Occipital lobe (tissue), 3 donors: ENCODE measurements at places on chromosomes 11 and 22. TPM values are rescaled to one million over a fixed set of nuclear protein-coding genes. Genes with fewer than 3 reads are reported as not detected.

DNA sequence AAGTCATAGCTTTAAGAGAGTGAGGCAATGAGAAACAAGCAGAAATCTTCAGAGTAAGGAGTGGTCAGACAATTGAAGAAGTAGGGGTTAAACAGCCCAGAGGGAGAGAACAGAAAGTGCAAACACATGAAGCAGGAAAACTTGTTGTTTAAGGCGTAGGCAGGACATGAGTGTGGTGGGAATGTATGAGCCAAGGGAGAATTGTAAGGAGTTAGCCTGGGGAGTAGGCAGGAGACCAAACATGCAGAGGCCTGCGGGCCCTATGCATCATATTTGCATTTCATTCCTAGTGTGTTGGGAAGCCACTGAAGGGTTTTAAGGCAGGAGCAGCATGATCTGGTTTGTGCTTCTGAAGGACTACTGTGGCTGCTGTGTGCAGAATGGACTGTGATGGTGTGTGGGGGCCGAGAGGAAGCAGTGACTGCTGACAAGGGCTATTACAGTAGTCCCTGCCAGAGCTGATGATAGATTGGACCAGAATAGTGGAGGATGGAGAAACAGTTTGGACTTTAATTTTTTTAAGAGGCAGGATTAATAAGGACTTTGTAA is 179.9 kb upstream of the C11orf87 start:
- no peak for DNase-seq

DNA sequence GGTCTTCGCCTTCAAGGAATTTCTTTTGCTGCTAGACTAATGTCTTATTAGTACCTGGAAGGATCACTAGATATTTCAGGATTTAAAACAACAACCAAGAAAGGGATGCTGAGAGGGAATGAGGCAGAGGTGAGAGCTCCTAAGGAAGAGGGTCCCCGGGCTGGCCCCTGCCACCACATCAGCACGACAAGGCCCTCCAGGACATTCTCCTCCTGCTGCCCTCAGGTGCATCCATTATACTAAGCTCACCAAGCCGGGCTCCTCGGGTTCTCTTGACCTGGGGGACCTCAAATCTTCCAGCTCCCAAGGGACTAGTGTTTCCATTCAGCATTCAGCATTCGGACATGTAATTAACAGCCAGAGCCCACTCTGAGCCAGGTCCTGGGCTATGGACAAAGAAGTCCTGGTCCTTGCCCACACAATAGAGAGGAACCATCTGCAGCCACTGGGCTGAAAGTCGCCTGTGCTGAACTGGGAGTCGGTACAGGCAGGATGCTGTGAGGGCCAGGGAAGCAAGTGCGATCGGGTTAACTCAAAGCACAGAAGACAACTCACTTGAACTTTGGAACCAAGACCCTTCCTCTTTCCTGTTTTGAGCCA is 29.4 kb upstream of the OAF start:
- no peak for DNase-seq

GRCh38 chr11:120413480-120413879 is 77.3 kb downstream of the ARHGEF12 start:
- no peak for DNase-seq

DNA sequence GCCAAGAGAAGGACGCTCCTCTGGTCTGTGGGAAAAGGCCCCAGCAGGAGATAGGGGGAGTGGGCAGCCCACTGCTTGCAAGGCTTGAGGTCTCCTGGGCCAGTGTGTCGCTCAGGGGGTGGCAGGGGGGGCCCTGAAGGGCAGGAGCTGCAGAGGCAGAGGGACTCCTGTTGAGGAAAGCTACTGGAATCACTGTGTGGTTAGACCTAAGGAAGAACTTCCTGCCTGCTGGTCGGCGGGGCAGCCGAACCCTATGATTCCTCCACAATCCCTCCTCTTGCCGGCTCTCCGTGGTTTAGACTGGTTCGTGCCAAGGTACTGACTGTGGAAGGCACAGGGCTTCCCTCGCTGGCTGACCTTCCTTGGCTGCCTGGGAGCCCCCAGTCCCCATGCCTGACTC is 6.2 kb downstream of the GP1BB start:
- DNase-seq = no peak

DNA sequence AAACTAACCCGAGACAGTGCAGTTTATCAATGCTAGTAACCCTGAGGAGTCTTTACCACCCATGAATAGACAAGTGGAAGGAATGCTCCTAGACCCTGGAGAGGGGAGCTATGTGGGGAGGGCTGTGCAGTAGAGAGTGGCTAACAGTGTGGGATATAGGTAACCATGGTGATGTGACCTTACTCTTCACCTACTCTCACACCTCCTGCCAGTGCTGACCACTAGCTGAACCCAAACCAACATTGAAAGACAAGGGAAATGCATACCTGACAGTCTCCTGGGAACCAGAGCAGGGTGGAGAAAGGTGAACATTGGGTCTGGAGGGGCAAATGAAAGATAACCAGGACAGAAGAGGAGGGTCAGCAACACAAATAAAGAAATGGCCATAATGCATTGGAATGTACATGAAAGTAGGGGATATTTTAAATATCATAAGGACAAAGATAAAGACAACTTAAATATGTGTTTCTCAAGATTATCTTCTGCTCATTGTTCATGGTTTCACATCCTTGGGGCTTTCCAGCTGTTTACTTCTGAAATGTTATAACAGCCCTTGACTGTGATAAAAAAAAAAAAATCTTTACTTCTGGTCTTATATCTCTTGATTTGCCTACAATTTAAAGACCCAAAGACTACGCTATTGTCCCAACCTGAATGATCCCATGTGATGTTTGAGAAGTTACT is 983.3 kb upstream of the TENM4 start:
- DNase-seq = no peak

DNA sequence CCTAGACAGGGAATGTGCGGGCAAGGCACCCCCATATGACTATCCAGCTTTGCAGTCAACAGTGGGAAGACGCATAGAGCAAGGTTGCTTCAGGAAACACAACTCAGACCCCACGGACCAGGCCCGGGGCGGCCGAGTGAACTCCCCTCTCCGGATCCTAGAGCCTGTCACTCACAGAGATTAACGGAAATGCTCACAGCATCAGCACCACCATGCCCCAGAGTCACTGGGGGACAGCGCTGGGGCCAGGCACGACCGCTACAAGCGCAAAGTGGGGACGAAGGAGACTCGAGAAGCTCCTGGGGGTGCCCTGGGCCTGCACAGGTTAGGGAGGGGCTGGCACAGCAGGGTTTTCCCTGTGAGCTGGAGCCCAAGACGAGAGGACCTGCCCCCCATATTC is 15.9 kb downstream of the MACROD1 start:
- DNase-seq = no peak

GRCh38 chr22:38412435-38413084 is 42.4 kb downstream of the KCNJ4 start:
- DNase-seq = no peak

GRCh38 chr11:76327202-76327601 is 53.7 kb downstream of the THAP12 start:
- no peak for DNase-seq

DNA sequence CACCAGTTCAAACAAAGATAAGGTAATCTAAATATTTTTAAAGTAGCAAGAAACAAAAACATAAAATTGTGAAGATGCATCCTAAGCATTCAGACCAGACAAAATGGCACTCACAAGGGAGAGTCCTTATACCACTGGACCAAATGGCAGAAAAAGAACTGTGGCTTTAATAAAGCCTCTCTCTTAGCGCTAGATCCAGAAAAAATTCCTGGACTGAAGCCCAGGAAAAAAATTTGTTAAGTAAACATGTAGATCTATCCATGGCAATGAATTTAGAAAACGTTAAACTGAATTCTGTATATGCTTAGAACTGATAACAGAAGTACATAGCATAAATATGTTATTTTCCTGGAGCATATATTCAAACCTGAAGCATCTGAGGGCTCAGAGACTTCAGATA is 11.8 kb upstream of the CD59 start:
- no peak for DNase-seq

DNA sequence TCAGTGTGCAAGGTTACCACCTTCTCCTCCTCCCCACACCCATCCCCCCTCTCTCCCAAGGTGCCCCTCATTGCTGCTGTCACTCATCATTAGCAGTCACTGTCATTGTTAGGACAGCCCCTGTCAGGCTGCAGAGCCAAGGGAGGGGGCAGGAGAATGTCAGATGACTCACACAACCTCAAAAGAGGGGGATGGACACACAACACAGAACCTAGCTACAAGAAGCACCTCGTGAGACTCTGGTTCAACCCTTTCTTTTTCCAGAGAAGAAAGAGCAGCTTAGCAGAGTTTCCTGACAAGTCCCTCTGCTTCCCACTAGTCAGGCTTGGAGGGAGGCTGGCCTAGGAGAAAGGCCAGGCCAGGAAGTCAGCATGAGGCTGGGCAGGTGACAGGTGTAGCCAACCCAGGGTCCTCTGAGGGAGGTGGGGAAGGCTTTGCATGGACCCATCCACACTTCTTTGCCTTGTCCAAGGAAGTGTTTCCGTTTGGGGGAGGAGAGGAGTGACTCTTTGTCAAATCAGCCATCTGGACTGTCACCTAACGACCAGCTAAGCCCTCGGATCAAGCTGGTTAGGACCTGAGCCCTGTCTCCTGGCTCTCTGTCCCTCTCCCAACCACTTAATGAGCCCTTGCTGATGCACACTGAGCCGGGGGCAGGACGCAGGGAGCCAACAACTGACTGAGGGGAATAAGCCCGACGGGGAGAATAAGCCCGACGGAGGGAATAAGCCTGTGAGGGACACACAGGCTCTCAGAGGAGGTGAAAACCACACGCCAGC is 18.3 kb downstream of the ADORA2A start:
- DNase-seq = no peak

- DNase-seq = no peak
Observed at GRCh38 chr11:35784699-35785098, 122.1 kb downstream of the TRIM44 start.

GRCh38 chr11:1271406-1271805 is 38.0 kb downstream of the TOLLIP start:
- DNase-seq = no peak

- DNase-seq = no peak
Observed at GRCh38 chr11:61892085-61892370, 683 bp upstream of the FADS3 start.

DNA sequence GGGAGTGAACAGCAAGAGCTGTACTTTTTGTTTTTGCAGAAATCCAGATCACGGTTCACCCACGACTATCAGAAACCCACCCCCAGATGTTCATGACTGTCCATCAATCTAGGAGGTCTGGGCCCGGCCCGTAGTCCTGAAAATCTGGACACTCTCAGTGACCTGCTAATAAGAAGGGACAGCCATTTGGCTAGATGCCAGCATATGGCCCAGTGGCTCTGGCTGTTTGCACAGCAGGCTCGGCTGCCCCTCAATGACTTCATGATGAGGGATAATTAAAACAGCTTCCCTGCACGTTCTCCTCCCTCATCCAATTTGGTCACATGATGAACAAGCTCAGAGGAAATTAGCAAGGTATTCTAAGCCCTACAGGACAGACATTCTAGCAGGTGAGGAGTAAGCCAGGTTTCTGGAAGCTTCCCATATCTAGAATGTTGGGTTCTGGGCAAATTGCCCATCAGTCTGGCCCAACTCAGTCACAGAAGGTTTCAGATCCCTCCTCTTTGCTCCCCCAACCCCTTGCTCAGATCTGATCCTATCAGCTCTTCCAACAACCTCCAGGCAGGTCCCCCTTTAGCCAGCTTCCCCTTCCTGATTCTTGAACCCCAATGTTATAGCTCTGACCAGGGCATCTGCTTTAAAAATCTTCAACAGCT is 397.3 kb downstream of the SHANK2 start:
- no peak for DNase-seq

DNA sequence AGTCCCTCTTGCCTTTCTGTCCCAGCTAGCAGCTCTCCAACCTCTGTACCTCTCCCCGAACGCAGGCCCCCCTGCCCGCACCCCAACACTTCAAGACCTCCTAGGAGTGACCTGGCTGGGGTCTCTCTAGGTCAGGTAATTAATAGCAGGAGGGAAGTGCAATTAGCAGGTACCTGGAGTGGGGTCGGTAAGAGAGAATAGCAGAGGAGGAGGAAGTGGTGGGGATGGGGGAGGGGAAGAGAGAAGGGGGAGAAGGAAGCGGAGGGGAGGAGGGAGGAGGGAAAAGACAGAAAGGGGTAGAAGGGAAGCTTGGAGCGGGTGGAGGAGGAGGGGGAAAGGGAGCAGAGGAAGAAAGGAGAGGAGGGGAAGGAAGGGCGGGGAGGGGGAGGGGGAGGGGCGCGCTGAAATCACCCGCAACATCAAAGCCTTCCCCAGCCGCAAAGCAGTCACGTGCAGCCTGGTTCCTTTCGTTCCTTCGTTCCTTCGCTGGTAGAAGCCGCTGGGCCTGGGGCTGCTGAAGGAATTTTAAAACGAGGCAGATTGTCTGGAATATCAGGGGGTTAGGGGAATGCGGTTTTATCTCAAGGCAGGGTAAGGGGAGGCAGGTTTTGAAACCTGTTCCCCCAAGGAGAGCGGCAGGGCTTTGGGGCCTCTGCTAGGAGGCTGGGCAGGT is 29.3 kb upstream of the TCF20 start:
- no peak for DNase-seq

GRCh38 chr11:2298131-2298794 is 3.5 kb downstream of the C11orf21 start:
- DNase-seq = no peak

- DNase-seq = no peak
Observed at GRCh38 chr11:8389029-8389996, 125.6 kb upstream of the LMO1 start.

- DNase-seq = peak; percentile 16
Observed at GRCh38 chr11:12893787-12894672, 115.1 kb upstream of the RASSF10 start.

GRCh38 chr11:72041364-72042063 is 38.8 kb downstream of the NUMA1 start:
- peak; percentile 80 for DNase-seq

DNA sequence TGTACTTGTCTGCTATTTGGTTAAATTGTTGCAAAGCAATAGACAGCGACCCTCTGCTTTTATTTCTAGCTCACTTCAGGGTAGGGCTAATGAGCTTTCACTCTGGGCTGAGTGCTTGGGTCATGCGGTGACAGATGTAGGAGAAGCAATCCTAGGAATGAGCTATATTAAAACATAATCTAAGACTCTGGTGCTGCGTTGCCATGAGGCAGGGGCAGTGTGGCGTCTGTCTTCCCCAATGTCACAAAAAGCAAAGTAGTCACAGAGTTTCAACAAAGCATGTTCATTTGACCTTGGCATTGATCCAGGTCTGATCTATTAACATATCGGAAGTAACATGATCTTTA is 55.5 kb upstream of the GRAMD1B start:
- DNase-seq = no peak

GRCh38 chr11:29336727-29337575 is 679.9 kb downstream of the KCNA4 start:
- DNase-seq = no peak

Gene OR56A1
- total RNA-seq = under 0.01 TPM

Gene FXYD6
- 107 TPM for total RNA-seq

Gene HEPN1
- not detected for total RNA-seq

Gene PANX3
- total RNA-seq = not detected

Gene SLC1A2
- total RNA-seq = 228 TPM

Gene KIRREL3
- 29.3 TPM for total RNA-seq

Gene GVQW3
- total RNA-seq = 19.2 TPM

Gene GGTLC3
- not detected for total RNA-seq

Gene SMIM35
- total RNA-seq = not detected

Gene TRIM6
- 0.62 TPM for total RNA-seq

Gene PUS3
- 12.0 TPM for total RNA-seq

Gene OSM
- 0.31 TPM for total RNA-seq
